ENCODE measurements at places on chromosomes 4 and X. TPM values are rescaled to one million over a fixed set of nuclear protein-coding genes. Genes with fewer than 3 reads are reported as not detected.

HTRA3 gene
- 5.9 TPM for total RNA-seq

INTS6L gene
- 1.9 TPM for total RNA-seq

DDX53 gene
- not detected for total RNA-seq

SHROOM4 gene
- 1.7 TPM for total RNA-seq
